Upper lobe of right lung (tissue), 1 donor: ENCODE measurements at places on chromosomes 1 and 21.

- no peak for DNase-seq
These were observed 208.4 kb upstream of the ZC3H12A start for GRCh38 chr1:37265786-37266667.

GRCh38 chr1:84363622-84364021, 34.7 kb upstream of the DNASE2B start:
- no peak for DNase-seq

- DNase-seq: peak; percentile 44
These were observed 57.9 kb downstream of the SLC37A1 start for GRCh38 chr21:42571391-42572150.

- no peak for DNase-seq
These were observed 19.5 kb downstream of the RRP1 start for GRCh38 chr21:43808832-43809251.

- DNase-seq: no peak
These were observed 25.6 kb upstream of the FAM89A start for GRCh38 chr1:231065510-231066241.

- DNase-seq: peak; percentile 95
These were observed 20.2 kb downstream of the NUAK2 start for GRCh38 chr1:205301205-205301821.

DNA sequence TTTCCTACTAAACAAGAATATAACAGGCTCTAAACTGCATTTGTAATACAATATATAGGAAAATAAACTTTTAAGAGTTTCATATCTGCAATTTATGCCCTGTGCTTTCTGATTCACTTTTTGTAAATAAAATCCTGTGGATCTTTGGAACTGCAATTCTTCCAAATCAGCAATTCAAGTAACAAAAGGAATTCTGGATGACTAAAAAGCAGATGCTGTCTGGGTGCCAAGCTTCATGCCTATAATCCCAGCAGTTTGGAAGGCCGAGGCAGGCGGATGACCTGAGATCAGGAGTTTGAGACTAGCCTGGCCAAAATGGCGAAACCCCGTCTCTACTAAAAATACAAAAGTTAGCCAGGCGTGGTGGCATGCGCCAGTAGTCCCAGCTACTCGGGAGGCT, 6.3 kb downstream of the NME7 start:
- no peak for DNase-seq

DNA sequence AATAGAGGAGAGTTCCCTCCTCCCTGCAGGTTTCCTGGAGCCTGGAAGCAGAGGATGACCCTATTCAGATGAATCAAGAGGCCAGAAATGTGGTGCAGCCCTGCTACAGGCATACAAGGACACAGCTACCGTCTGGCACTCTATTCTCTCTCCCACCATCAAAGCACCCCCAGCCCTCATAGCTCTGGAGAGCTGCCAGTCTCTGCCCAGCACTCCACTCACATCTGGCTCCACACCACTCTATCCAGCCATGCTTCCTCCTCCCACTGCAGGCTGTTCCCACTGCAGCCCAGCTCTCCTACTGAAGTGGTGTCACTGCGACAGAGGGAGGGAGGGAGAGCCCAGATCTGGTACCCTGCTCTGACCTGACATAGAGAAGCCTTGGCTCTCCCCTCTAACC, 18.4 kb downstream of the SYT2 start:
- peak; percentile 34 for DNase-seq

DNA sequence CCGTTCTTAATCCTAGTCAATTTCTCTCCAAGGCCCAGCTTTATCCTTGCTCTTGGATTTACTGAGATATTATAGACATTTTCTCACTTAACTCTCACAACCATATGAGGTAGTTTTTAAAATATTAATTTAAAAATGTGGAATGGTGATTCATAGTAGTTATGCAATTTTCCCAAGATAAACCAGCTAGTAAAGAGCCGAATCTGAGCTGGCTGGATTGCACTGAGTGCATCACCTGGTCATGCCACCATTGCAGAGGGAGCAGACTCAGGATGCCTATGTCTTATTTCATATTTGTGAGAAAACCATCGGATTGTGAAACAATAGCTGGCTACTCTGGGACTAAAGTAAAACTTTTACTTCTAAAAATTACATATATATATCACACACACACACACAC, 494.0 kb downstream of the KCNT2 start:
- DNase-seq: no peak

DNA sequence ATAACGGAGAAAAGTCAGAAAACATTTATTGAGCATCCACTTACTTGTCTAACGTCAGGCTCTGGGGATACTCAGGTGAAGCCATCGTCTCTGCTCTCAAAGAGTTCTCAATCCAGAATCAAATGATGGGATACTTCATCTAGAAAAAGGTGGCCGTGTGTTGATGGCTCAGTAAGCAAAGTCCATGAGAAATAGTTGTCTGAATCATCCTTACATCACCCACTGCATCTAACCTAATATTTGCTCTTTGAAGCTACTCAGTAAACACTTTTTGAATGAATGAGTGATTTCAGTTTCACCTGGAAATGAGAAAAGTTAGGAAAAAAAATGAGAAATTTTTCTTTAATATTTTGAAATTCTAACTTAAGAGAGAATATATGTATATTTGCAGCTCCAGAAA, 155.3 kb upstream of the PKN2 start:
- no peak for DNase-seq

DNA sequence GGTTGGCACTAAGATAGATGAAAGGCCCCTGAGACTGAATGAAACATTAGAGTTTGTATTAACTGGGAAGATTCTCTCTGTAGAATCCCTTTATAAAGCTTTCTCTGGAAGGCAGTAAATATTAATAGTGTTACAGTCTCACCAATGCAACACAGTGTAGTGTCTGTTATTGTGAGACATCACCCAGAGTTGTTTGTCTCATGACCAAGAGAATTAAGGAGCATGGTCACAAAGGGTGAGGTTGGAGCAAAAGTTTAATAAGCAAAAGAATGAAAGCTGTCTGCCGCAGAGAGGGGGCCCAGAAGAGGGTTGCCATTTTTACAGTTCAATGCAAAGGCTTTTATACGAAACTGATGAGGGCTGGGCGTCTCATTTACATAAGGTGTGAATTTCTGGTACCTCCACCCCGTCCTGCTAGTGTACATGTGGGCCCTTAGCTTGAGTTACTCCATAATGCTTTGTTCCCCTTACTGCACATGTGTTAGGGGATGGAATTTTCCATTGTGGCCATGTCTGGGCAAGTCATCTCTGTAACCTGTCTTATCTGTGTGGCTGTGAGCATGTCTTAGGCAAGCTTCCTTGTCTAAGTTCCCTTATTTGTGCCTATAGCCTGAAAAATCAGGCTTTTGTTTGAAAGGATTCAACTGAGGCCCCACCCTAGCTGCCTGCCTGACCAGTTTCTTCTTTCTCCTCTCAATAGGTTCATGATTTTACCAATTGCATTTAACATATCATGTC, 184.1 kb downstream of the RASAL2 start:
- DNase-seq: no peak

- DNase-seq: no peak
These were observed 359.8 kb downstream of the LTN1 start for GRCh38 chr21:28632755-28633408.

GRCh38 chr1:186566140-186566855, 105.4 kb upstream of the PDC start:
- DNase-seq: no peak

GRCh38 chr1:3555131-3555920, 56.0 kb downstream of the MEGF6 start:
- DNase-seq: no peak

GRCh38 chr1:71835442-71835813, 446.9 kb downstream of the NEGR1 start:
- no peak for DNase-seq

- DNase-seq: no peak
These were observed 7.5 kb upstream of the SOX13 start for GRCh38 chr1:204065174-204065985.

DNA sequence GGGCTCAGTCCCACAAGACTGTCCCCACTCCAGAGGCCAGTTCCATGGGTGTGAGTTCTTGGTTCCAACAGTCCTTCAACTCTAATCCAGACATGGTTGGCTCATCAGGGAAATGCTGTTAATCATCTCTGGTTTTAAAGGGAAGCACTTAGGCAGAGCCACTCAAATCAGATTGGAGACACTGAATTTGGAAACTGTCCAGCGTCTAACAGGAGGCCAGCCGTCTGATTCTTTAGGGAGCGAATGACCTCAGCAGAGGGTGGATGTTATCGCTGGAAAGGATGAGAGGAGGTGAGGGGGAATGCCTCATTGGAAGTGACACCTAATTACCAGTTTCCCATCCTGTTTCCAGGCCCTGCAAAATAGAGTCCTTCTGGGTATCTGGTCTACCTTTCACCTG, 22.8 kb upstream of the LRRC38 start:
- DNase-seq: no peak

DNA sequence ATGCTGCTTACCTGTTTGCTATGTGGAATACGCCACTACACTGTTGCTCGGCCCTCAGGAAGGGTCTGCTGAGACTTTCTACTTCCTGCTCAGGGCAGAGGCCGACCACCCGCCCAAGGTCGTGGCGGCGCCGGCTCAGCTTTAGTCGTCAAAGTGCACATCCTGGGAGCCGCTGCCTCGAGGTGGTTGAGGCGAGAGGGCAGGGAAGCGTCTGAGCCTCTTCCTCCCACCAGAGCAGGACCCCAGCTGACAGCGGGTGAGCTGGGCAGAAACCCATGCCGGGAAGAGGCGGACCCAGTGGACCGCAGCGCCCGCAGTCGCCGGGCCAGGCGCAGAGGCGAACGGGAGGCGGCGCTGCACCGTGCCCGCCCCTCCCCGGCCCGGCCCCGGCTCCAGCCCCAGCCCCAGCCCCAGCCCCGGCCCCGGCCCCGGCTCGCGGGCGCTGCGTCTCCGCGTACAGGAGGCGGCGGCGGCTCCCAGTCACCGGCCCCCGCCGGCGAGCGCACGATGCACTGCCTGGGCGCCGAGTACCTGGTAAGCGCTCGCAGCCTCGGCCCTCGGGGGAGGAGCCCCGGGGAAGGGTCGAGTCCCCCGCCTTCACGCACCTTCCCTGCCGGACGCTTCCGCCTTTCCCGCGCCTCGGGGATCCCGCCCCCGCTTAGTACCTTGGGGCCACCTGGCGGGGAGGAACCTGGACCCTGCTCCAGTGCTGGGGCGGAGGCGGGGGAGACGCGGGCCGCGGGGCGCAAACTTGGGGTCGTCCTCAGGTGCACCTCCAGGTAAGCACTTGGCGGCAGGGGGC, at the start of gene SLC44A3:
SLC44A3 (plus strand) TSS at position 413 of the 802 bp plus-strand sequence; CDS start at position 508, 95 bp downstream.
- DNase-seq: peak; percentile 85

GRCh38 chr1:20185834-20186782, at the start of the genes PLA2G2C and UBXN10:
Gene PLA2G2C (minus strand): TSS chr1:20186518. CDS start chr1:20177363, 9,155 bp downstream.
Gene UBXN10 (plus strand): TSS chr1:20186096. CDS start chr1:20190562, 4,466 bp downstream.
- DNase-seq: peak; percentile 82

GRCh38 chr1:47618222-47618720, 180.4 kb downstream of the FOXD2 start:
- DNase-seq: no peak

GRCh38 chr1:116540088-116540487, 30.7 kb downstream of the CD58 start:
- DNase-seq: no peak

DNA sequence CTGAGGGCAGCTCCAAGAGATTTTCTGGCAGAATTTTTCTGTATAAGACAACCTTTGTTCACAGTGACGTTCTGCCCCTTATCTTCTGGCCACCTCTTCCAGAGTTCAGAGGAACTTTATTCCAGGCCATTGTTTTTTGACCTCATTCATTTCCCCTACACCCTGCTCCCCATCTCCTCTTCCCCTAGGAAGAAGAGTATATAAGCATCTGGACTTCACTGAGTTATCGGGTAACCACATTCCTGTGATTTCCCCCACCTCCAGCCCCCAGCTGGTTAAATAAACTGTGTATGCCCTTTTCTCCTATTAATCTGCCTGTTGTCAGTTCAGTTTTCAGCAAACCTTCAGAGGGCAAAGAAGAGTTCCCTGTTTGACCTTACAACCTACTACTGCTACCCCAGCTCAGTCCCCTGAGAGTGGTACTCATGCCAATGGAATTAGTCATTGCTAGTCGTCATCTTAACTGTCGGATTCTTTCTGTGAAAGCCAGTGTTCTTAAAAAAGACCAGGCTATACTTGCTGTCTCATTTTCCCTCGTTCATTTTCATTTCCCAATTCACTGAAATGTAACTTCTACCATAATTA, 14.3 kb upstream of the ALG14 start:
- no peak for DNase-seq

GRCh38 chr21:45546636-45547544, 4.7 kb upstream of the SLC19A1 start:
- DNase-seq: no peak

GRCh38 chr1:241828463-241829021, 19.5 kb upstream of the EXO1 start:
- DNase-seq: no peak

- no peak for DNase-seq
These were observed 969 bp downstream of the ACAP3 start for GRCh38 chr1:1306661-1307260.

- no peak for DNase-seq
These were observed 26.2 kb downstream of the ITPKB start for GRCh38 chr1:226712742-226713419.

DNA sequence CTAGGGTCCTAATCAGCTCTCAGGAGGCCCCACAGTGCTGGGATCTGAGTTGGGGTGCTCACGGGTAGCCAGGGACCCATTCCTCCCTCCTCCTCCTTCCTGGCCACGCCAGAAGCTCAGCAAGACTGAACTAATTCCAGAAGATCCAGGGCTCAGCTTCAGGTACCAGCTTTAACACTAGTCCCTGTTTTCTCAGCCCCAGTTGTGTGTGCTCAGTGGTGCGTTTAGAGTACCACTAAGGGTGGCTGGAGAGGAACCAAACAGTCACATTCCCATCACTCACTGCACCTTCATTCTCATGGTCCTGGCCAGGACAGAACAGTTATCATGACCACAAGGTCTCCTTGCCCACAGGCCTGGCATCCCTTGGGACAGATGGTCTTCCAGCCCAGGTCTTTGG, 20.8 kb downstream of the PKP1 start:
- DNase-seq: no peak

- peak; percentile 16 for DNase-seq
These were observed 7.6 kb downstream of the UBASH3A start for GRCh38 chr21:42411197-42411869.

DNA sequence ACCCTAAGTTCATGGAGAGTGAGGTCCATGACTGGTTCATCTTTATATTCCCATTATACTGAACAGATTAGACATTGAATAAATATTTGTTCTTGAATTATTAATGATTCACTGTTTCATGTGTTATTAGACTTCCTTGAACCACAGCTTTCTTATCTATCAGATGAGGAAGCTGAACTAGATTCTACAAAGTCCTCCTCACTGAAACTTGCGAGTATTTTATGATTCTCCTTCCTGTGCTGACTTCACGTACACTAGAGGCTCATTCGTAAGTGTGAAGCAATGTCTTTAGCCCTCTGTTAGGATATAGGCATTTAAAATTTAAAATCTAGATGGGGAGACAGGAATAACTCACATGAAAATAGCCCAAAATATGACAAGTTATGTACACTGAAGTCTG, 95.6 kb upstream of the IRF2BP2 start:
- no peak for DNase-seq

DNA sequence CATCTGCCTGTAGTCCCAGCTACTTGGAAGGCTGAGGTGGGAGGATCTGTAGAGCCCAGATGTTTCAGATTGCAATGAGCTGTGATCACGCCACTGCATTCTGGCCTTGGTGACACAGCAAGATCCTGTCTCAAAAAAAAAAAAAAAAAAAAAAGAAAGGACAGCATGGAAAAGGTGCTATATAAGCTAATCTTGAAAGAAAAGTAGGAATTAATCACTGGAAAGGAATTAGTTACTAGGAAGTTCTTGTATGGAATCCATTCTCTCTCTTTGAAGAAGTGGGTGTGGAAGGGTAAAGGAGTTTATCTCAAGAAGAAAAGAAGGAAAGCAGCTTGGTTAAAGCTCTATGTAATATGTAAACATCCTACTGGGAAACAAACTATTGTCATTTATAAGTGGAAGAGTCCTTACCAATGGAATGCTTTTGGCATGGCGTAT, 339.2 kb downstream of the DPYD start:
- no peak for DNase-seq
